Stimulated activated CD4-positive, alpha-beta T cell treated with anti-CD3 and anti-CD28 coated beads, Interleukin-1b, Interleukin-23, amount 100 ng/mL, for 1 hour (primary cell): ENCODE measurements at places on chromosomes 16 and 17.

GRCh38 chr16:87086575-87086974, 230.6 kb downstream of the C16orf95 start:
- DNase-seq = no peak

GRCh38 chr17:34067011-34067410, 188.1 kb upstream of the CCL2 start:
- DNase-seq = no peak

DNA sequence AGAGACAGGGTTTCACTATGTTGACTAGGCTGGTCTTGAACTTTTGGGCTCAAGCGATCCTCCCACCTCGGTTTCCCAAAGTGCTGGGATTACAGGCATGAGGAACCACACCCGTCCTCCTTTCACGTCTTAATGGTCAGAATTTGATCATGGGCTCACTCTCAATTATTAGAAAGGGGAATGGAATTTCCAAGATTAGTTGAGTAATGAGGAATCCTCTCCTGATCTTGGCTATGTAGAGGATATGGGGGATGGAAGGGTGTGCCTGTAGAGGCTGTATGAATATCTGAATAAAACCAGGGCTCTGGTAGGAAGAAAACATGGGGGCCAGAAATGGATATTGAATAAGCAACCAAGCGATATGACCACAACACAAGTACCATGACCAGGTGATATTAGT, 25.9 kb upstream of the SMURF2 start:
- DNase-seq = no peak

DNA sequence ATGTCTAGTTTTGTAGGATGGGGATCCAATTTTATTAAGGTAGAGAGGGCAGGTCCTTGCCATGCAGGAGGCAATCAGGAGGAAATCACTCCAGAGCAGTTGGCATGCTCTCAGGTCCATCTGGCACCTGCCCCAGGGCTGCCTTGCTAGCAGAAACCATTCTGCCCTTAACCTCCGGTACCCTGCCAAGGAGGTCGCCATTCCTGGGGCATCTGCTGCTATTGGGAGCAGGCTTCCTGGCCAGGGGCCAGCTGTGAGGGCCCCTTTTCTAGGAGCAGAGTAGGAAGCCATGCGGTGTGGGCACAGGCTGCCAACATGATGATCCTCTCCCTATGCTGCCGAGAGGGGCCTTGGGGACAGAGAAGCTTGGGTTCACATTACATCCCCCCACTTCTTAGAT, 47.6 kb upstream of the MGAT5B start:
- DNase-seq = no peak

DNA sequence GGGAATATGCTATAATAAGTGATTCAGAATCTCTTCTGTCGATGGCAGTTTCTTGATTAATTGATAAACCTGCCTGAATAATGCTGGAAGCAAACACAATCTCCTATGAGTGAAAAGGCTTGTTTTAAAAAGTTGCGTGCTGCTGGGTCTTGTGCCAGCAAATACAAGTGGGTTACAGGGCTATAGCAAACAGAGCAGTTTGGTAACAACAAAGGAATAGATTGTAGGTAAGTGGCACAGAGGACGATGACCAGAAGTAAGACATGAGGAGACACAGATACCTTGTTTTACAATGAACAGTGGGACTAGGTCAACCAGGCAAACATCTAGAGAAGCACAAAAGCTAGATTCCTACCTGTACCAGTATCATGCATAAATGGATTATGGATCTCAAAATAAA, 23.7 kb upstream of the FAAP100 start:
- no peak for DNase-seq

DNA sequence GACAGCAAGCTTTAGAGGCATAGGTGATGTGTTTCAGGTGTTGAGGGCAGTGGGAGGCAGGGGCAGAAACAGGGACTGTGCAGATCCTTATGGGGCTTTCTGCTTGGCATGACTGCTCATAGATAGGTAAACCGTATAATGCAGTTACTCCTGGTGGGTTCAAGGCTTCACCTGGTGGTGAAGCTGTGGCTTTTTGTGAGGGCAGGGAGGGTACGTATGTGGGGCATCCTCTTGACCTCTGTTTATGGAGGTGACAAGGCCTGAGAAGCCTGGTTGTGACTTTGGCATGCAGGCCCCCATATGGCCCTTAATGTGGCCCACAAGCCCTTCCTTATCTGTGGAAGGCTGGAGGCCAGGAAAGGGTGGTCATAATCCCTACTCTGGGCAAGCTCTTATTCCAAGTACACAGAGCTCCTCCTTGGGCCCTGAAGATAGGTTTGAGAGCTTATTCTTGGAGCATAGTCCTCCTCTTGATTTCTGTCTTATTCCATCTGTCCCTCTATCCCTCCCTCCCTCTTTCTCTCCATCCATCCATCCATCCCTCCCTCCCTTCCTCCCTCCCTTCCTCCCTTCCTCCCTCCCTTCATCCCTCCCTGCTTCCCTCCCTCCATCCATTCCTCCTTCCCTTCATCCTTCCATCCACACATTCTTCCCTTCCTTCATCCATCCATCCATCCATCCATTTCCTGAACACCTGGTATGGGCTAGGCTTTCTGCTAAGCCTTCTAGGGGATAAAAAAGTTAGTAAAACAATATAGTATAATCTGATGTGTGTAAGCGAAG, 1.3 kb upstream of the CCL16 start:
- DNase-seq = no peak

DNA sequence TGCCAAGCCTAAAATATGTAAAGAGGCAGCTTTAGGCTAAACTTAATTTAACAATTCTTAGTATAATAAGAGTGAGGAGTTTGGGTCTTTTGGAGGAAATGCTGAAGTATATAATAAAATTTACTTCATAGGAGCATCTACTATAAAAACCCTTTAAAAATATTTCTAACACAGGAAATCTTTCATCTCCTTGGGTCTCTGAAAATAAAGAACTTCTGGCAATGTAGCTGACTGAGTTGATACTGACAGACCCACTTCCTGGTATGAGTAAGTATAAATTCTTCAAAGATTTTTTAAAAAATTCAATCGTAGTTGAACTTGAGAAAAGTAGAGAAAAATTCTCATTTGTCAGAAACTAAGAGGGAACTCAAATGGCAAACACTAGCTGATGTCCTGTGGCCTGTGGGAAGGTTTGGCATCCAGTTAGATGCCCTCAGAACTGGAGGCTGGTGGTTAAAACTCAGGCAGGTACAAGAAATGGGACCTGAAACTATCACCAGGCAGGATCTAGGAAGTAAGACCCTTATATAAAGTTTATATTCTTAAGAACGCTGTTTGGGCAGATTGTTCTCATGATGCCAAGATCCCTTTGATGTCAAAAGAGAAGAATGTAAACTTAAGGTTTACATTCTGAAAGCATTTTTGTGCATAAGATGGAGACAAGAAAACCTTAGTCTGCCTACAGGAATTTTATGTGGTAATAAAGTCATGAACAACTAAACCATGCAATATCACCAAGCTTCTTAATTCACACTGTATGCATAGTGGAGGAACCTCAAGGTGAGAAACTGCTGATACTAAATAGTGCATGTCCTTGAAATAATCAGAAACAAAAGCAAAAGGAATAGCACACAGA, 6.2 kb downstream of the KRTAP4-6 start:
- no peak for DNase-seq

DNA sequence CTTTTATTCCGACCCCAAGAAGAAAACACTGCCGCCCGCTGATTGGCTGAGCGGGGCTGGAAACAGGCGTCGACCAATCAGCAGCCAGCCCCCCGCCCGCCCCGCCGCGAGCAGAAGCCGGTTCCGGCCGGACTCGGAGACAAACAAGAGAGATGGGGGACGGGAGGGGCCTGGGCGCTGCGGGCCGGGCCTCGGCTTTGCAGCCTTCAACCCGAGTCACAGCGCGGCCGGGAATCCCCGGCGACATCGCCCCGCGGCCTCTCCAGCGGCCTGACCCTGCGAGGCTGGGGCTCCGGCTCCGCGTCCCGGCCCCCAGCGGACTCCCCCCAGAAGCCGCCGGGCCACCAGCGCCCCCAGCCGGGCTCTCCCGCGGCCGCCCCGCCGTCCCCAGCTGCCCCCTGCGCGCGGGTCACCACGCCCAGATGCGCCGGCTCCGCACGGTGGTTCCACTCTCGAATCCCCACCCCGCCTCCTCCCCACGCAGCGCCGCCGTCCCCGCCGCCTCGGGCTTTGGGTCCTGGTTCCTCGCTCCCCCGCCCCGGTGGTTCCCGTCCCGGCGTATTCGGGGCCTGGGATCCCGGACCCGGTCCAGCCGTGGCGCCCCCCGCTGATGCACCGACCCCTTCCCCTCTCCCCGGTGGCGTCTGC, 346 bp upstream of the SLC43A2 start:
- peak; percentile 73 for DNase-seq

GRCh38 chr17:68378268-68379176, 78.8 kb downstream of the WIPI1 start:
- no peak for DNase-seq

DNA sequence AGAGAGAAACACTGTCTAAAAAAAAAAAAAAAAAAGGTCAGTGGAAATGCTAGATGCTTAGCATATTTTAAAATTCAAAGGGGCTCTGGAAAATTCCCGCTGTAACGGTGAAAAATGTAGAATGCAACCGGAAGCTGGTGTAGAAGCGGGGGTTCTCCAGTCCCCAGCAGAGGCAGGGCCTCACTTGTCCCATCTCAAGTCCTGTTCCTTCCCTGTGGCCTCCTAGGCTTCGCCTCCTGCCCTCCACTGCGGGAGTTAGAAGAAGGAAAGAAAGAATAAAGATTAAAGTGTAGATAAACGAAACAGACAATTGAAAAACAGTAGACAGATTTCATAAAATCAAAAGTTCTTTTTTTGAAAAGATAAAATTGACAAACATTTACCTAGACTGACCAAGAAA, 14.8 kb upstream of the ZNF287 start:
- no peak for DNase-seq

- no peak for DNase-seq
Measured at GRCh38 chr17:56681561-56682266, 88.2 kb downstream of the NOG start.

DNA sequence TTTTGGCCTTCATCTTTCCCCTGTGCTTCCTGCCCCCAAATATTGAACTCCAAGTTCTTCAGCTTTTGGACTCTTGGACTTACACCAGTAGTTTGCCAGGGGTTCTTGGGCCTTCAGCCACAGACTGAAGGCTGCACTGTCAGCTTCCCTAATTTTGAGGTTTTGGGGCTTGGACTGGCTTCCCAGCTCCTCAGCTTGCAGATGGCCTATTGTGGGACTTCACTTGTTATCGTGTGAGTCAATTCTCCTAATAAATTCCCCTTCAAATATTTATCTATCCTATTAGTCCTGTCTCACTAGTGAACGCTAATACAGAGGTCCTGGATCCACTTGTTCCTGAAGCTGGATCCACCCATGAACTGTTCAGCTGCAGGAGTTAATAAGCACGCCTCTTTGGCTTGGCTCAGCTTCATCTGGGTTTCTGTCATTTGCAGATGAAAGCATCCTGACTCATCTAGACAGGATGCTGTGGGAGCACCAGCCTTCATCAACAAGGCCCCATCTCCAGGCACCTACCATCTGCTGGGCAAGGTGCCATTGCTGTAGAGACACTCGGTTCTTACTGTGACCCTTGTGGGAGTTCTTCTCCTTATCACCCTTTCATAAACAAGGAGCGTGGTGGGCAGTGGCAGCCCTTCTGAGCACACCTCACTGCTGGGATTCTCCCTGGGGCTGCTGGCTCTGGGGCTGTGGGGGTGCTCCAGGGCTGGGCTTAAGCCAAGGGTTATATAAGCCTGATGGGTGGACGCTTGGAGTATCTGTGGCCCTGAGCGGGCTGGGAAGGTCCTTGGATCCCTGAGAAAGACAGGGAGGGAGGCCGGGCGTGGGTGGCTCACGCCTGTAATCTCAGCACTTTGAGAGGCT, 23.1 kb downstream of the LAT start:
- DNase-seq = no peak

DNA sequence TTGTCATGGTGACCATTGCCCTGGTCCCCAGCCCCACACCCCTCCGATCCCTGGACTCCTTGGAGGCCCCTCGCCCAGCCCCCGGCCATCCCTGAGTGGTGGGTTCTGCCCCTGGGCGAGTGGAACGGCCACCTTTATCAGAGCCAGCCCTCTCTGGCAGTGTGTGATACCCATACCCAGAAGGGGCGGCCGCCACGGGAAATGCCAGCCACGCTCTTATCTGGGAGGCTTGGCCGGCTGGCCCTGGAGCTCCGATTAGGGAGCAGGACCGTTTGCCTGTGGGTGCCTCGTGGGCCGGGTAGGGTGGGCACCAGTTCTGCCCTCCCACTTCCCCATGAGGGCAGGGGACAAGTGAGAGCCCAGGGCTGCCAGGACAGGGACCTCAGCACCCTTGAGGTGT, 58.3 kb upstream of the ZC3H18 start:
- DNase-seq = no peak

DNA sequence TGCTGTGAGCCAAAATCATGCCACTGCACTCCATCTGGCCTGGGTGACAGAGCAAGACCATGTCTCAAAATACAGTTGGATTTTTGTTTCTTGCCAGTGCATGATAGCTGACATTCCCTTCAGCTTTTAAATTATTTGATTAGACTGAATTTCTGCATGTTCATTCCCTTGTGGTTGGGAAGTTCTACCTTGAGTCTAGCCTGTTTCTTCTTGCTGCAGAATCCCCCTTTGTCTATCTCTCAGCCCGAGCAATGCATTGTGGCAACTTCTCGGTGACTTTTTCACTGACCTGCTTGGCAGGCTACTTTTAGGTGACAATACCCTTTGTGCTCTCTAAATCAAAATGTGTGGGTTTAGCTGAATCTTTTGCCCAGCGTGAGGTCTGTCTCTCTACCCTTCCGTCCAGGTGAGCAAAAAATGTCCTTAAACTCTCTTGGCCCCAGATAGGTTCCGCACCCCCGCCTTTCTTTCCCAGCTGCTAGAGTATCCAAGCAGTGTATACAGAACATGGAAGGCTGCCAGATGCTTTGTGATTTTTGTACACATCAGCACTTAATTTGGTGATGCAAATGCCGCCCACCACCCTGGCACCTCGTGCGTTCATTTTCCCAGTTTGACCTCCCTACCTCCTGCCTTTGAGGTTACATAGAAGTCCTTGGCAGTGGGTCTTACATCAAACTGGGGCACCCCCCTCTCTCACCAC, 130.2 kb downstream of the ABCC6 start:
- DNase-seq = no peak

GRCh38 chr17:63434951-63435571, 11.0 kb downstream of the CYB561 start:
- no peak for DNase-seq

DNA sequence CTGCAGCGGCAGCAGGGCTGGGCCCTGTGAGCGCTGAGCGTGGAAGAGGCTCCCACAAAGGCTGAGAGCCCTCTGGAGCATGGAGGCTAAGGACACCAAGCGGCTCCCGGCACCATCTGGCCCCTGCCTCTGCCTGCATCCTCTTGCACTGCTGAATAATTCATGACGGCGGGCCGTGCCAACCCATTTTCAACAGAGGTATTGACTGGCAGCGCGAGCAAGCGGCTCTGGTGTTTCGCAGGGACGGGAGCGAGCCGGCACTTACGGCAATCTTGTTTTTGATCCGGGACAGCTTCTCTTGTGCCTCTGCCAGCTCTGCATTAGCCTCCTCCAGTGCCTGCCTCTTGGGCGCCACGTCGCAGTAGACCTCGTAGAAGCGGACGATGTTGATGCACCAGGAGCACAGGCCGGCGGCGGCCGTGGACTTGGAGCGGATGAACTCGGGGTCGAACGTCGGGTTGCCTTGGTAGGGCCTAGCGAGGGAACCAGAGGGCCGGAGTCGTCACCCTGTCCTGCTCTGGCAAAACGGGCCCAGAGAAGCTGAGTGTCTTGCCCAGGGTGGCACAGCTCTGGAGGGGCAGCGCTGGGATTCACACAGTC, 80.4 kb downstream of the PGS1 start:
- no peak for DNase-seq

GRCh38 chr17:29645515-29646051, 22.9 kb upstream of the CORO6 start:
- no peak for DNase-seq
